ENCODE measurements at places on chromosomes 5 and 9.
A peak's percentile ranks its signal among the peaks of the same experiment; 100 is the strongest.

- DNase-seq: no peak
Observed at GRCh38 chr5:119315516-119315949, 40.3 kb upstream of the TNFAIP8 start.

DNA sequence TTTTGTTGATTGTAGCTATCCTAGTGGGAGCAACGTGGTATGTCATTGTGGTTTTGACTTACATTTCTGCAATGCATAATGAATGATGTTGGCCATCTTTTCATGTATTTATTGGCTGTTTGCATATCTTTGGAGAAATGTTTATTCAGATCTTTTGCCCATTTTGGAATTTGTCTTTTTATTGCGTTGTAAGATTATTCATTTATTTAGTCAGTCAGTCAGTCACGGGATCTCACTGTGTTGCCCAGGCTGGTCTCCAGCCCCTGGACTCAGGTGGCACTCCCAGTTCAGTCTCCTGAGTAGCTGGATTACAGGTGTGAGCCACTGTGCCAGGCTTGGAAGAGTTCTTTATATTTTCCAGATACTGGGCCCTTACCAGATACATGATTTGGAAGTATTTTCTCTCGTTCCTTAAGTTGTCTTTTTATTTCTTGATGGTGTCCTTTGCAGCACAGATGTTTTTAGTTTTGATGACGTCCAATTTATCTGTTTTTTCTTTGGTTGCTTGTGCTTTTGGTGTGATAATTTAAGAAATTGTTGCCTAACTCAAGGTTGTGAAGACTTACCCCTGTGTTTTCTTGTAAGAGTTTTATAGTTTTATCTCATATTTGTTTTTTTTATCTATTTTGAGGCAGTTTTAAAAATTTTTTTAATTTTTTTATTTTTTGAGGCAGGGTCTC lies 67.1 kb downstream of the EHMT1 start:
- DNase-seq: no peak

GRCh38 chr9:110950041-110950645 lies 88.1 kb downstream of the LPAR1 start:
- no peak for DNase-seq

- DNase-seq: no peak
Observed at GRCh38 chr9:136098210-136098609, 3.1 kb upstream of the NACC2 start.

DNA sequence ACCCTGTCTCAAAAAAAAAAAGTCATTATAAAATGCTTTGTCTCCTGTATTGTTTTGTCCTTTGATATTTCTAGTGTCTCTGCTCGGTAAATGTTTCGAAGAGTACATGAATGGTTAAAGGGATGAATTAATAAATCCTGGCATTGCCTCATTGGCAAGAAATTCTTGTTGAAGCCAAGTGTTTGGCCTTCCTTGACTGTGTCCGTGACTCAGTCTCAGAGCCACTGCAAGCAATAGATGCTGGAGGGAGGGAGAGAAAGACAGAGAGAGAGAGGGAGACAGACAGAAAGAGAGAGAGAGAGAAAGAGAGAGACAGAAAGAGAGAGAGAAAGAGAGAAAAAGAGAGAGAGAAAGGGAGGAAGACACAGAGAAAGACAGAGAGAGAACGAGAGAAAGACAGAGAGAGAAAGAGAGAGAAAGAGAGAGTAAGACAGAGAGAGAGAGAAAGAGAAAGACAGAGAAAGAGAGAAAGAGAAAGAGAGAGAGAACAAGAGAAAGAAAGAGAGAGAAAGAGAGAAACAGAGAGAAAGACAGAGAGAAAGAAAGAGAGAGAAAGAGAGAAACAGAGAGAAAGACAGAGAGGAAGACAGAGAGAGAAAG lies 72.5 kb upstream of the RXRA start:
- DNase-seq: no peak

DNA sequence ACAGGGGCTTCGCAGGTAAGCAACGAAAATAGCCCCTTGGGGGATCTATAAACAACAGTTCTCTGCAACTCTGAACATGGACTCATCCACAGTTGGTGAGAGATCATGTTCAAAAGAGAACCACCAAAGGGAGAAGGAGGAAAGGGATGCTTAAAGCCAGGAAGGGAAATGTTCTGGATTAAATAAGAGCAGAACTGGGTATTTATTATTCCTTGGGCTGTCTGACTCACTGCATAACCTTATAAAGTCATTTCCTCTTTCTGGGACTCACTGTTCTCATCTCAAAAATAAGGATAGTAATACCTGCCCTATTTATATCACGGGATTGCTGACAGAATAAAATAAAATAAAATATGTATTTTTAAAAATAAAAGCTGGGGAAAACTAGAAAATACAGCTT lies 11.2 kb upstream of the MARCHF3 start:
- DNase-seq: no peak

- no peak for DNase-seq
Observed at GRCh38 chr9:133340256-133340655, 4.3 kb upstream of the SURF6 start.

GRCh38 chr9:86816366-86816765 lies 130.9 kb downstream of the GAS1 start:
- DNase-seq: no peak

- DNase-seq: no peak
Observed at GRCh38 chr9:98927724-98928123, 16.0 kb upstream of the COL15A1 start.

DNA sequence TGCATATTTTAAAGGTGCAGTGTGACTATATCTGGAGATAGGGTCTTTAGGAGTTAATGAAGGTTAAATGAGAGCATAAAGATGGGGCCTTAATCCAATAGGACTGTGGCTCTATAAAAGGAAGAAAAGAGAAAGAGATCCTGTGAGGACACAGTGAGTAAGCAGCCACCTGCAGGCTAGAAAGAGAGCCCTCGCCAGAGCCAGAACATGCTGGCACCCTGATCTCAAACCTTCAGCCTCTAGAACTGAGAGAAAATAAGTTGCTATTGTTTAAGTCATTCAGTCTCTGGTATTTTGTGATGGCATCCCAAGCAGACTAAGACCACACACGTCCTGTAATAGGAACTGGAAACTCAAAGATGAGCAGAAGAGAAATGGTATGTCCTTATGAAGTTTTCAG lies 41.0 kb downstream of the RNF180 start:
- no peak for DNase-seq

DNA sequence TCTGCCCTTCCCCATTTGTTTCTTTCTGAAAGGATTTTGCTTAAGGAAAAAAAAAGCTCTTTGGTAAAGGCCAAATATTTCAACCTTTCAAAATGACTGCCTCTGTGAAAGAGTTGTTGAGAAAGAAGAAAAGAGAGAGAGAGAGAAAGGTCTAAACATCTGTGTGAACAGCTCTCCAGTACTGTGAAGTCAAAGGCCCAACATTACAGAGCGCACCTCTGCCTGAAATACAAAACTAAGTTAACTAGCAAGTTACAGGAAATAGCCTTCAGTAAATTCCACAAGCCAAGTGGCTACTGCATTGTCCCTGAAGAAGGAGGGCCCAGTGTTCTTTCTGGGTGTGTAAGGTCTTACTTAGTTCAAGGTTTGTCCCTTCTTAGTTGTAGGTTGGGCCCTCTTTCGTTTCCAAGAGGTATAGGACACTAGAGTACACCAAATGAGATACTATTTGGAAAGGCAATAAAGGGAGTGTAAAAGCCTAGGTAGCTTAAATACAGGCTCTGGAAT lies 104.4 kb downstream of the THBS4 start:
- DNase-seq: no peak

DNA sequence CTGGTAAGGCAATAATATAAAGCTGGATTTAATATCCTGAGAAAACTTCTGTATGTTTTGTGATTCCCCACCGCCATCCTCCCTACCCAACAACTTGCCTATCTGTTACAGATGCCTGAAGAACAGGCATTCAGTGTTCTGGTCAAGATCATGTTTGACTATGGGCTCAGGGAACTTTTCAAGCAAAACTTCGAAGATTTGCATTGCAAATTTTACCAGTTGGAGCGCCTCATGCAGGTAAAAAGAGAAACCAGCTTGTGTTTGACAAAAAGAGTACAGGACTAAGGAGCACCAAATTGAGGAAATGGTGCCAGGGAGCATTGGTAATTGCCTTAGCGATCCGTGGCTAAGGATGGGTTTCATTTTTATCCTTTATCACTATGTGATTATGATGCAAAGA lies 40.0 kb downstream of the GPR21 start:
- DNase-seq: no peak

- peak; percentile 28 for DNase-seq
Observed at GRCh38 chr5:138352071-138352721, at the start of gene KDM3B. Gene KDM3B (plus strand): TSS chr5:138352685. CDS start chr5:138352796, 111 bp downstream.

- no peak for DNase-seq
Observed at GRCh38 chr5:107668154-107669095, 2.3 kb downstream of the EFNA5 start.

DNA sequence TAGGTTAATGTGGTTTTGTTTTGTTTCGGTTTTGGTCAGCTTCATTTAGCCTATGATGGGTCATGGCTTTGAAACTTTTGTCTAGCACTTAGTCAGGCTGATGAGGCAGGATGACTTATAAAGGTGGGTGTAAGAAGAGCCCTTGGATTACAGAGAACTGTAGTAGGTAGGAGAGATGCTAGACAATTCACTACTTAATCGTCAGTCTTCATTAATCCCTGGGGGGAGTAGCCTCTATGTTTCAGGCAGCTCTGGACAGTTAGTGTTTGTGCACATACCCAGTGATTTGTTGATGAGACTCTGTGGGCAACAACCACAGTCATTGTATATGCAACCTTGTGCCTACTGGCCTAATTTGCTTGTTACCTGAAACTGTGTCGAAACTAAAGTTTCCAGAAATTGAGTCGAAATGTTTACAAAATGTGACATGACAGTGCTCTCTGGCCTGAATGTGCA lies 113.3 kb downstream of the MTREX start:
- no peak for DNase-seq

GRCh38 chr5:147554261-147554817 lies 44.5 kb upstream of the DPYSL3 start:
- DNase-seq: no peak

GRCh38 chr5:107661038-107661649 lies 9.6 kb downstream of the EFNA5 start:
- DNase-seq: no peak

- no peak for DNase-seq
Observed at GRCh38 chr5:172833686-172834414, at the start of gene ERGIC1. Gene ERGIC1 (plus strand): TSS chr5:172834251. CDS start chr5:172834414, 163 bp downstream.

DNA sequence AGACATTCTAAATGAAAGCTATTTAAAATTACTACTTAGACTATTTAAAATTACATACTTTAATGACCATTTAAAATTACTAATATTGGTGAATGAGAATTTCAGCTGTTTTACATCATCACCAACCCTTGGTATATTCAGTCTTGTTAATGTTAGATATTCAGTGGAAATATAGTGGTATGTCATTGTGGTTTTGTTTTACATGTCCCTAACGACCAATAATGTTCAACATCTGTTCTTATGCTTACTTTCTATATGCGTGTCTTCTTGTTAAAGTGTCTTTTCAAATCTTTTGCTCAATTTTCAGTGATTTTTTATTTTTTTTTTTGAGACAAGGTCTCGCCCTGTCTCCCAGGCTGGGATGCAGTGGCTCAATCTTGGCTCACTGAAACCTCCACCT lies 279.3 kb upstream of the TARS1 start:
- DNase-seq: no peak

- DNase-seq: peak; percentile 31
Observed at GRCh38 chr5:123810253-123810652, 298.3 kb downstream of the CSNK1G3 start.

DNA sequence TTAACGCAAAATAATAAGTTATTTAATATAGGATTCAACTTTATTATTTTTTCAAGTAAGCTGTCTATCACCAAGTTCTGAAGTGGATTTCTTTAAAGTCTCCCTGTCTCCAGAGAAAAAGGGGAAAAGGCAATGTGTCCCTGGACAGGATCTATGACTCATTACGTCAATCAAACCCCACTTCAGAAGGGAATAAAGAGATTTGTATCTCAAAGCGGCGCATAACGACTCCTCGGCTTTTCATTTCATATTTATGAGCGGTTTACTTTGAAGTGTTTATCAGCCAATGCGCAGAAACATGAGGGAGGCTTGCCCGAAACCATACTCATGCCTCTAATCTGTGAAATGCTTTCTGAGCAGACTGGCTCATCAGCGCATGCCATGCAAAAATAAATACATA lies 938.6 kb upstream of the WWC1 start:
- no peak for DNase-seq
